ENCODE measurements at places on chromosomes 12 and 14.

- no peak for DNase-seq
Measured at GRCh38 chr14:61438497-61438859, 117.1 kb downstream of the PRKCH start.

DNA sequence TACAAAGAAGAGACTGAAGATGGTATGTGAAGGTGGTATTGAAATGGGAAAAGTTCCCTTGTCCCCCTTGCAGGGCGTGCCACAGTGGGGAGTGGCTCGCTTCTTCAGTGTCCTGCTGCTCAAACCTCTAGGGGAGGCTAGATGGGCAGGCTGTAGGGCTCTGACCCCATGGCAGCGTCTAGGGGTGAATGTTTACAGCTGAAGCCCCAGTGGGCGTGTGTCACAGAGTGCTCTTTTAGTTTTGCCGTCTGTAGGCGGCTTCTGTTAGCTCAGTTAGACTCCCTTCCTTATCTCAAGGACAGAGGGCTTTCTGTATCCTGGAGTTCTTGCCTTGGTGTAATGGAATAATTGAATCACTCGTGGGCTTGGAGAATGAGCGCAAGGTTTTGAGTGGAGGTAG lies 266.2 kb downstream of the RAD51B start:
- no peak for DNase-seq

DNA sequence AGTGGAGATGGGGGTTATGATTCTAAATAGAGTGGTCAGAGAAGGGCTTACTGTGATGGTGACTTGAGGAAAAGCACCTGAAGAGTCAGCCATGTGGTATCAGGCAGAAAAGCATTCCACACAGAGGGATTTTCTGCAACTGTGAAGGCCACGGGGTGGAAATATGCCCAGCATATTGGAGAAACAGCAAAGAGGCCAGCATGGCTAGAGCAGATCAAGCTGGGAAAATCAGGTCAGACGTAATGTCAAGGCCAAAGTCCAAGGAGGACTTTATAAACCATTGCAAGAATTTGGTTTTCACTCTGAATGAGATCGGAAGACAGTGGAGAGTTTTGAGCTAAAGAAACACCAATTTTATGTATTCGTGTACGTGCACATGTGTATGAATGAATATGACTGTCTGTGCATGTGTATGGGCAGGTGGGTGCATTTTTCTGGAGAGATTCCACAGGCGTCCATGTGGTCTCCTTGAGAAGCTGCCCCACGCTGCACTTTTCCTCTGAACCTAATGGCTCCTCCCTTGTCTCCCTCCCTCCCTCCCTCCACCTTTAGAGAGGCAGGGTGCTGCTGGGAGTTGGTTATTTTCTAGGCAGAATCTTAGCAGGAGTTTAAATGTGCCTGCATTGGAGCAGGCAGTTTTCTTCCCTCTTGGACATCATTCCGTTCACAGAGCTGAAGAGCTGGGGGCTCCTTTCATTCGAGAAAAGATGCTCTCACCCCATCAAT lies 97.4 kb upstream of the PPP4R3A start:
- no peak for DNase-seq

GRCh38 chr12:108849660-108850059 lies 7.7 kb downstream of the SSH1 start:
- no peak for DNase-seq

DNA sequence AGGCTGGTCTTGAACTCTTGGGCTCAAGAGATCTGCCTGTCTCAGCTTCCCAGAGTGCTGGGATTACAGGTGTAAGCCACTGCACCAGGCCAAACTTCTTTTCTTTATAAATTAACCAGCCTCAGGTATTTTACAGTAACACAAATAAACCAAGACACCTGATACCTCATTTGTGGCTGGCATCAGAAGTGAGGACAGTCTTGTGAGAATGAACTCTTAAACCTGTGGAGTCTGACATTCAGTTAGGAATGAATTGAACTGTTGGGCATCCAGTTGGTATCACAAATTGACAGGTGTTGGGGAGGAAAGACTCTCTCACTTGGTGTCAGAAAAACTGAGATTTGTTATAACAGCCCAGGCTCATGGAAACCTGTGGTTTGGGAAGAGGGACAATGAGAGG lies 120.5 kb downstream of the DENND5B start:
- DNase-seq = no peak

DNA sequence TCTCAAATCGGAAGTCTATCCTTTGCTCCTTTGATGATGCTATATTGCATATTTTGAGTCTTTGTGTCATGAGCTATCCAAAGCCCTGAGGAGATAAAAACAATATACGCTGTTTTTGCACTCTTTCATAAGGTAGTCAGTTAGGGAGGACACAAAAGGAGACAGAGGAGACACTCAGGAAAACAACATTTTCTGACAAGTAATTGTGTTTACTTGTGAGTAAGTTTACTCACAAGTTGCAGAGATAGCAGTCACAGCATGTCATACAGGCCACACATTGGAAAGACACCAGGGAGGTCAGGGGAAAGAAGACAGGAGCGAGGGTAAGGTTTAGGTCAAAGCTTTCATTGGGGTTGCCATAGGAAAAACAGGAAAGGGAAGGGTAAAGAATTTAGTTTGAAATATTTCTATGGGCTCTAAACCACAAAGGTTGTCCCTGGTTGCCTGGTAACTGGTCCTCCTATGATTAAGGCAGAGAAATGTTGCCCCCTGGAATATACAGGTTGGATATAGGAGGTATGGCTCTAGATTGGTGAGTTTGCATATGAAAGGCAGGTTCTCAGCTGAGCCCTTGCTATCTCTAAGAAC lies 7.4 kb upstream of the GABARAPL1 start:
- no peak for DNase-seq

DNA sequence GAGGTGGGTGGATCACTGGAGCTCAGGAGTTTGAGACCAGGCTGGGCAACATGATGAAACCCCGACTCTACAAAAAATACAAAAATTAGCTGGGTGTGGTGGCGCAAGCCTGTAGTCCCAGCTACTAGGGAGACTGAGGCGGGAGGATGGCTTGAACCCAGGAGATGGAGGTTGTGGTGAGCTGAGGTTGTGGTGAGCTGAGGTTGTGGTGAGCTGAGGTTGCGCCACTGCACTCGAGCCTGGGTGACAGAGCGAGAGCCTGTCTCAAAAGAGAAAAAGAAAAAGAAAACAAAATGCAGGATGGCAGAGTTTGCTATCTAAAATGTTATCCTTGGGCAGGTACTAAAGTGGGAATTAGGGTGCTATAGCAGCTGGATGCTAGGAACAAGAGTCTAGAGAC lies 10.8 kb upstream of the GPRC5A start:
- DNase-seq = no peak

DNA sequence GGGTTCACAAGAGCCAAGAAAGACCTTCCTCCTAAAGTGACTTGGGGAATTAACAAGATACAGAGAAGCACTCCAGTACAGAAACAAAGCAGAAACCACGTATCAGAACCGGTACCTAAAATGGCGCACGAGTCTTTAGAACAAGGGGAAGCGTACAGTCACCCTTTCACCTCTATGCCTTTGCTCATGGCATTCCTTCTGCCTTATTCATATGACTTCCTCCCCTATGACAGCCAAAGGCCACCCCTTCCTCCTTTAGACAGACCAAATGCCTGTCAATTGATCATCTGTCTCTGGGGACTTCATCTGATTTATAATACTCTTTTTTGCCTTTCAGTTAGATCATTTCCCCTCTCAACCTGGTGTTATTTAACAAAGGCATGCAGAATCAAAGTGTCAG lies 89.5 kb upstream of the OSBPL8 start:
- DNase-seq = no peak

GRCh38 chr14:77062261-77062660 lies 33.8 kb upstream of the IRF2BPL start:
- DNase-seq = no peak

GRCh38 chr14:99232714-99233214 lies 39.2 kb downstream of the BCL11B start:
- no peak for DNase-seq

- DNase-seq = no peak
Measured at GRCh38 chr14:72714094-72714493, 179.8 kb downstream of the DPF3 start.

- no peak for DNase-seq
Measured at GRCh38 chr12:49470986-49471385, 67.8 kb upstream of the KCNH3 start.

GRCh38 chr12:11684393-11684792 lies 34.9 kb downstream of the ETV6 start:
- no peak for DNase-seq

- DNase-seq = no peak
Measured at GRCh38 chr14:88380405-88380804, 5.1 kb upstream of the SPATA7 start.

DNA sequence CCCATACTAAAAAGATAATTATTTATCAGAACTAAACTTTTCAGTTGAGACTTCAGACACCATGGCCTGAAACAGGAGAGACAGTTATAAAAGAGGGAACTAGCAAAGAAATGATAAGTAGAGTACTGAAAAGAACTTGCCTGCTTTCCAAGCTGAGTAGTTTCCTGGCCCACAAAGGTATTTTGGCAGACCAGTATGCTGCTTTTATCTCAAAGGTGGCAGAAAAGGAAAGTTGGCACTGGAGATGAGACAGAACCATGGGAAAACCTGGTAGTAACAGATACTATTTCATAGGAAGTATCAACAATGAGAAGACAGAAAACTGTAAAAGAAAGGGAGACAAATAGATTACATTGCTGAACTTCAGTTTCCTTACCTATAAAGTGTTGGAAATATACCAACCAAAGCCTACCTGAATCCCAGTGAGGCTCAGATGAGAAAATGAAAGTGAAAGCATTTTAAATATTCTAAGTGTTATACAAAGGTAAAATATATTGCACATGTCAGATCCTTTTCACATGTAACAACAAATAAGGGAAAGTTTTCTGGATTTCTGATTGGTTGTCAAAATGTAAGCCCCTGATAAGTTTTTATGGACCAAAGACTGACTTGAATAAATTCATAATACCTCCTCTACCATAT lies 155.3 kb upstream of the FSCB start:
- DNase-seq = no peak

DNA sequence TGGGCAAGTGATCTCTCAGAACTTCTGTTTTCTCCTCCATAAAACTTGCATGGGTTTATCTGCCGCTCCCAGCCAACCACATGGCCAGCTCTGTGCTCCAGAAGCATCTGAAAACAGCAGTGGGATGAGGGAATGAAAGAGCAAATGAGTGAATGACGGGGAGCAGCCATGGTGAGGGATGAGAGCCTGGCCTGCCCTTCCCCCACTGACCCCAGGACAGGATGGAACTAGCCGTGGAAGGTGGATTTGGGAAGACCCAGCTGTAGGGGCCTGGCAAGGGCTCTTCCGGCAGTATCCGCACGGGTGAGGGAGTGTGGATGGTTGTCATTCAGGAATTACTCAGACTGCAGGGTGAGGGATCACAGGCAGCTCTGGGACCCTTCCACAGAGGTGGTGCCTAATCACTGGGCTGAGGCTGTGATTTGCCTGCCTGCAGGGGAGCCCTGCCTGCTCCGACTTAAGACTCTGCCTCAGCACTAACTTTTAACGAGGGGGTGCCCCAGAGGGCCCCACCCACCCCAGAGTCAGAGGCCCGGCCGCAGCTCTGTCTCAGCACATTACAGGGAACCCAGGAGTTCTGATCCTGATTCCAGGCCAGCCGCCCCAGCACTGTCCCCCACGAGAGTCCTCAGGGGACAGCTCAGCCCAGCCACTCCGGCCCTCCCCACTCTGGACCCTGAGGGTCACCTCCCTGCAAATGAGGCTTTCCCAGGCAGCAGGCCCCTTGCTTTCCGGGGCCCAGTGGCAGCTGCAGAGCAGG lies 136.8 kb upstream of the C14orf180 start:
- no peak for DNase-seq

DNA sequence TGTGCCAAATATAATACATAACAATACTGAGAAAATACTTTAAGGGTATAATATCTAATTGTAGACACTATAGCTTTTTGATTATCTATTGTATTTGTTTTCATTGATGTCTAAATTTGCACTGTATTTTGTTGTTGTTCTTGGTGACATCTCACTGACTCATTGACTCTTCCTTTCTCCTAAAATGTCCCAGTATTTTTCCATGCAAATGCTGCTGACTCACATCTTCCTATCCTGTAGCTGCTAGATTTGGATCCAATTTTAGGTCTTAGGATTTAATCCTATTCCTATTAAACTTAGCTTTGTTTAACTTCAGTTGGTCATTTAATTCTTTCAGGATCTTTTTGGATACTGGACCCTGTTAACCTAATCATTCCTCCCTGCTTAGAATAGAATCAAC lies 148.5 kb downstream of the TMTC2 start:
- DNase-seq = no peak

All from T follicular helper cell (primary cell).